Astrocyte of the spinal cord (primary cell): ENCODE measurements at places on chromosomes 4 and X.

DNA sequence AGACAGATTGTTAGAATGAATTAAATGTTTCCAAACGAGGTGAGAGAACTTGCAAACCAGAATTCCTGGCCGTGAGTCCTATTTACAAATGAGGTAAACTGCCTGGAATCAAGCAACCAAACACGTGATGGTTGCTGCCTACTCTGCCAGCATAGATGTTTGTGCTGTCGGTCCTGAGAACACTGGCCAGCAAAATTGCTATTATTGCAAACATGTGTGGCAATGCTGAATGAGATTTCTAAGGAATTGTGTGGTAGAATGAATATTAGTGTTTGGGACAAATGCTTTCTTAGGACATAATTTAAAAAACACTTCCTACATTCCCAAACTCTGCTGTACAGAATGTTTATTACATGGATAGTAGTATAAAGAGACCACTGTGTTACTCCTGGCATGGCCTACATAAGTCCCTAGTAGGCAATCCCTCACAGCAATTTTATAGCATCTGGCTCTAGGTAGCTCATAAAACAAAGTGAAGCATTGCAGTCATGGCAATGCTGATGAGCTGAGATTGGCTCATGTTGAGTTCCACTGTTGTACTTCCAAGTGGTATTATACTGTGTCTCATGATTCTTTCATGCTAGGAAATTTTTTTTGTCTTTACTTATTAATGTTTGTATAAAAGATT is 605.2 kb upstream of the EPHA5 start:
- DNase-seq = peak; percentile 12

GRCh38 chrX:13750812-13751211 is 16.3 kb downstream of the OFD1 start:
- DNase-seq = no peak

- no peak for DNase-seq
Measured at GRCh38 chr4:81919810-81920209, 448.1 kb upstream of the RASGEF1B start.

- no peak for DNase-seq
Measured at GRCh38 chr4:92186239-92186638, 117.5 kb upstream of the GRID2 start.

DNA sequence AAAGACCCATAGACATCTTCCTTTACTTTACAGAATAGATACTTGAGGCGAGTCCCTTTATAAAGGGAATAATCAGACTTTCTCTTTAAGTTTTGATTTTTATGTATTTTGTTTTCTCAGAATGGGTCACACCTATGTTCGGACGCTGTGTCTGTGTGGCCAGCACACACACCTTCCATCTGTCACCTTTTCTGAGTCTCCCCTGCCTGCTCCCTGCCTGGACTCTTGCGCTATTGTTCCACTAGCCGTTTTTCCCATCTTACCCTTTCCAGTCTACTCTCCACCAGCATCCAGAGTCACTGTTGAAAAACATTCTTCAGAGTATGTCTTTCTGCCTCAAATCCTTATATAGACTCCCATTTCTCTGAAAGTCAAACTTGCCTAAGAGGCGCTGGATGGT is 236.1 kb downstream of the MAML3 start:
- no peak for DNase-seq

DNA sequence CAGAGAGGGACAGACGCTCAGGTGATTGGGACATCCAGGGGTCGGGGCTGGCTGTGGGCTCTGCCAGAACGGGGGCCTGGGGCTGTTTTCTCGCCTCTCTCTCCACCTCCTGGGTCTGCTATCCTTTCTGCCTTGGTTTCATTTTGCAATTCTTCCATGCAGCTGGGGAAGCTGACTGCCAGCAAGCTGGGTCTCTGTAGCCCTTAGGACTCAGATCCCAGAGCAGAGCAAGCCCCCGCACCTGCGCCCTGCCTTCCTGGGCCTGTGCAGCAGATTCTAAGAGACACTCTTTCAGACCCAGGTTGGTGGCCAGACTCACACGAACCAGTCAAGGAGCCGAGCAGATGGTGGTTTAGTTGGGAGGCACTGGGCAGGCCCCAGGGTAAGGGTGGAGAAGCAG is 59.1 kb upstream of the GRPEL1 start:
- no peak for DNase-seq

- DNase-seq = peak; percentile 76
Measured at GRCh38 chrX:56995271-56995994, at the start of gene SPIN3. Gene SPIN3, minus strand, starts transcription at chrX:56995541. Its CDS starts 594 bp downstream, at chrX:56994947.

GRCh38 chrX:14529290-14529989 is at the start of gene GLRA2:
Gene GLRA2, plus strand, starts transcription at chrX:14529536. Its CDS starts 522 bp downstream, at chrX:14530058.
- peak; percentile 25 for DNase-seq

DNA sequence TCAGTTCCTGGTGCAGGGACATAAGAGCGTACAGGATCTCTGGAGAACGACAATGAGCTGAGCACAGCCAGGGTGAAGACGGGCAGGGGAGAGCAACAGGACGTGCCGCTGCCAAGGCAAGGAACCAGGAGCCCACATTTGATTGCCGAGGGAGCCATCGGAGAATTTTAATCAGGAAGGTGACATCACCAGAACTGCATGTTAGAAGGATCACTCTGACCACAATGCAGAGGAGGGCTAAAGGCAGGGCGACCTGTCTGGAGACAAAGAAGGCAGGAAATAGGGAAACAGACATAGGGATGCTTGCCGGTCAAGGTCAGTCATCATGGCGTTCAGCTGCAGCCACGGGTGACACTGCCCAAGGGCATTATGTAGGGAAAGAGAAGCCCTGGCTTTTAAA is 81.4 kb downstream of the RBM47 start:
- DNase-seq = peak; percentile 53

GRCh38 chr4:22672519-22672918 is 20.2 kb upstream of the GBA3 start:
- no peak for DNase-seq

GRCh38 chr4:123488916-123489315 is 92.3 kb downstream of the SPRY1 start:
- DNase-seq = peak; percentile 78

DNA sequence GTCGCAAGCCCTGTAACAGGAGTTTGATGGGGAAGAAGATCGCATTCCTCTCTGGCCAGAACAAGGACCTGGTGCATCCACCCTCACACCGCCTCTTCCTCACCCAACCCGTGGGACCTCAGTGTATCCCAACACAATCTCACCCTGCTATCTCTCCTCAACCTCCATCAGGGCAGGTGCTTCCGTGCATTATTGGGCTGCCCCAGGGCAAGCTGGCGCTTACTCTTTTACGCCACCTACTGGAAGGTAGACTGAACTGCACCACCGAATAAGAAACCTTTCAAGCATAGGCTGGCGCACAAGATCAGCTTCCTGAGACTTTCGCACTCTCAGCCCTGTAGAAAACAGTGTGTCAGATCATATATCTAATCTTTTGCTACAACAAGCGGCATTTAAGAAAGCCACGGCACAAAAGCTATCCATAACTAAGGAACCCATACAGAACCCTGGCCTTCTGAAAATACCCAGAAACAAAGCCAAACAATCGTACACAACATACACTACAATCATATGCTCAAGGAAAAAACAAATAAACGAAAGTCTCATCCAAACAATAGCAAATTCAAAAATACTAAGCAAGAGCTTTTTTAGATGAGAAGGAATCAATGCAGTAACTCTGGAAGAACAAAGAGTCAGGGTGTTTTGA is 209.3 kb downstream of the UGT8 start:
- DNase-seq = peak; percentile 19

DNA sequence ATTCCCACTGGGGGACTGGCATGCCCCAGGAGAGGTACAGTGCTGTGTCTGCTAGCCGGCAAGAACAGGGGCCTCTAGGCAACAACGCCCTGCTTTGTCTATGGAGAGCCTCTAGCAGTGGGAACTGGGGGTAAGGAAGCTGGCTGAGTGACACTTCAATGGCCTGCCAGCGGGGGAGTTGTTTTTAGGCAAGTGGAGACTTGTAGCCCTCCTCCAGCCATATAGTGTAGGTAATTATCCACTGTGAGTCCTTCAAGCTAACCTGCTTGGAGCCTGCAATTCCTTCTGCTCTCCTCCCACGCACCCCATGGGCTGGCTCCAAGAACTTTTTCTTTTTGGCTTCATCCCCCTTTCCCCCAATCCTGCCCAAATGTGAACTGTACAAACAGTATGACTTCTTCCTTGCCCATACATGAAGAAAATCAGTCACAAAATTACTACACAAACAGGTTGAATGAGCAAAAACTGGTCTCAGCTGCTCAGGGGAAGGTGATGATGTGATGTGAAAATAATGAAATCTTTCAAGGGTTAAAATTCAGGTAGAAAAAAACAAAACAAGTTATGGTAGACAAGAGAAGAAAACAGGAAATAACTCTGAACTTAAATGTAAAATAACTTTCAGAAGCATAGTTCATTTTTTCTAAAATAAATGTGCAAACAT is 33.1 kb downstream of the LEF1 start:
- no peak for DNase-seq

- no peak for DNase-seq
Measured at GRCh38 chr4:106875340-106875739, 160.8 kb downstream of the DKK2 start.

DNA sequence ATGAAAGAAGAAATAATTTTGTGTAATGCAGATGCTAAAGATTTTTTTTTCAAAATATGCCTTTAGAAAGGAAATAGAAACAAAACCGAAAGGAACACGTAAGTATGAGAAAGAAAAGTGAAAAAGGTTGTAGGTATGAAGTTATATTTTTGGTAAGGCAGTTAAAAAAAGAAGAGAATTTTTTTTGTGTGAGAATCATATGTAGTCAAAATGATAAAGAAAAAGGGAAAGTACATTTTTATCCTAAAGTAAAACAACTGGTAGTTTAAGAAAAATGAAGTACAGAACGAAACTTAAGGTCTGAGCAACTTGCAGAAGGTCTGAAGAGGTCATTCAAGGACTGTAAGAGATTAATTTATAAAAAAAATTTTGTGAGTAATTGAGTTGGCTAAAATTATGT is 164.0 kb upstream of the TRAM1L1 start:
- DNase-seq = no peak

DNA sequence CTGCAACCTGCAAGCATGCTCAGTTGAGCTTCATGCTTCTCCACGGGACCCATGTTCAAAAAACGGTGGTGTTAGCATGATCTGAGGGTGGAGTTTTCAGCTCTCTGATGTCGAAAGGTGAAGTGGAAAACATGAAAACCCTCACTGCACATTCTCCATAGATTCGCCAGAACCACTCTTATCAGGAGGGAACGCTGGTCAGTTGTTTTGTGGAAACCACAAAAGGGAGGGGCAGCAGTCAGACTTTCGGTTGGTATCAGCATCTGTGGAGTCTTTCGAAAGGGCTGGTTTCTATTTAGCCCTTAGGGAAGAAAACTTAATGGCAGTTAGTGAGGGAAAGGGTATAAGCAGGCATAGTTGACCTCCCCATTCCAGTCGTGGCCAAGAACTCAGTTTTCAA is 12.6 kb downstream of the PPA2 start:
- DNase-seq = no peak

- no peak for DNase-seq
Measured at GRCh38 chr4:17680559-17681280, 66.3 kb downstream of the MED28 start.

GRCh38 chr4:54716478-54717065 is 58.8 kb downstream of the KIT start:
- DNase-seq = no peak

GRCh38 chrX:120207009-120207605 is 43.5 kb upstream of the ZBTB33 start:
- no peak for DNase-seq

DNA sequence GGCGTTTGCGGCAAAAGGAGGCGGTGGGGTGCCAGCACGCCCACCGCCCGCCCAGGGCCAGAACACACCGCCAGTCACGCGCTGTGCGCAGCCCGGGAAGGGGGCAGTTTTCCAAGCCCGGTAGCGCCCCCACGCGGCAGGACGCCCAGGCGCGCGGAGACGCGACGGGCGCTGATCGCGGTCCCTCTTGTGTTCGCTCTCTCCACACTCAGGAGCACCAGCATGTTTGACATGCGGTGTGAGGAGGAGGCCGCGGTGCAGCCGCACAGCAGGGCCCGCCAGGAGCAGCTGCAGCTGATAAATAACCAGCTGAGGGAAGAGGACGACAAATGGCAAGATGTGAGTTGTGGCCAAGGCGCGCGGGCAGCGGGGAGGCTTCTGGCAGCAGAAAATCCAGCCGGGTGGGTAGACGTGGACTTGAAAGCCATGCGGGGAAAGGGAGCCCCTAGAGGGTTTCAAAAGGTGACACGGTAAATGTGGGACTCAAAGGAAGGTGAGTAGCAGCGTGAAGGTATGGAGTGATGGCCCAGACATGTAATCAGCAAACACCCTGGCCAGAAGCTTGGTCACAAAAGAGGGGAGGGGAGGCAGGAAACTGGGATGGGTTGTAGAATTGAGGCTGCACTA is 104.1 kb downstream of the PHOX2B start:
- peak; percentile 53 for DNase-seq

GRCh38 chr4:98744372-98745150 is 86.2 kb upstream of the TSPAN5 start:
- DNase-seq = no peak

DNA sequence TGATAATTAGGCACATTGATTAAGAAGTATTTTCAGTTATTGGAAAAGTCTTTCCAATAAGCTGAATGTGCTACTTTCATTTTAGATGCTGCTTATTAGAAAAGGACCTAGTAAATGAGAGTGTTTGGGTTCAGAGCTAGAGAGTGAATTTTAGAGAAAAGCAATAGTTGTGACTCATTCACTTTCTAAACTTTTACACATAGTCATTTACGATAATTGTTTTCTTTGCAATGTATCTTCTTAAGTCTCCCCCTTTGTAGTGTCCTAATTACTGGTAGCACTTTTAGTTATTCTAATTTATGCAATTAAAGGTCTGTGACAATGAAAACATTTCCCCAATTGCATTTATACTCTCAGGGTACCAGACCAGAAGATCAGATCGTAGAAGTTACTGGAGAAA is 1.3 kb downstream of the IL21 start:
- no peak for DNase-seq

- DNase-seq = peak; percentile 89
Measured at GRCh38 chrX:135521405-135522131, 1.1 kb downstream of the INTS6L start.

DNA sequence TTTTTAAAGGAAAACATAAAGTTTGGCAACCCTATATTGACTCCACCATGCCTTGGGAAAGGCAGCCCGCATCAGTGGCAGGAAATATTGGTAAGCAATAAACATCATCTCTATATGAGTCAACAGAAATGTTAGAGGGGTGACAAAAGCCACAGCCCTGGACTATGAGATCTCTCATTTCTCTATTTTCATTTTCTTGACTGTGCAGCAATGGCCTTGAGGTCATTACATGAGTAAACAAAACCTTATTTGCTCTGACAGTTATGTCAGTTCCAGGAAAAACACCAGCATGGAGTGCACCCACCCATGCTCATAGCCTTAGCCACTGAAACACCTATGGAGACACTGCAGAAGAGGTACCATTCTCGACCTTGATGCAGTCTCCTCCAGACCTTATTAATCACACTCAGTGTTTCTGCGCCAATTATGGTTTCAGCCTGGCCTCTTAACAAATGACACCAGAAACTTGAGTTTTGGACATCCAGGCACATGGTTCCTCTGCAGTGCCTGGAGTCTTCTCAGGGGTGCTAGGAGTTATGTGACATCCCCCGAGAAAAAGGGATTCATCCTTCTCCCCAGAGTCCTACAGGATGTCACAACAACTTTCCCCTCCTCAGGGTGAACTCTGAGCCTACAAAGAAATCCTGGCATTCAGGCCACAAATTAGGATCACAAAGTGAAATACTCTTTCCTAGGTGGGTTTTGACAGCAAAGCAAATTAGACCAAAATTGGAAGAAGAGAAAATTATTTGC is 16.0 kb upstream of the HPGD start:
- DNase-seq = no peak

GRCh38 chrX:111123125-111123524 is 27.1 kb downstream of the PAK3 start:
- no peak for DNase-seq
